Stimulated activated CD8-positive, alpha-beta memory T cell treated with anti-CD3 and anti-CD28 coated beads, Interleukin-4, amount 100 ng/mL, for 1 hour (primary cell): ENCODE measurements at places on chromosomes 16 and 17.

- no peak for DNase-seq
Measured at GRCh38 chr17:48002916-48003416, 32.1 kb downstream of the CDK5RAP3 start.

DNA sequence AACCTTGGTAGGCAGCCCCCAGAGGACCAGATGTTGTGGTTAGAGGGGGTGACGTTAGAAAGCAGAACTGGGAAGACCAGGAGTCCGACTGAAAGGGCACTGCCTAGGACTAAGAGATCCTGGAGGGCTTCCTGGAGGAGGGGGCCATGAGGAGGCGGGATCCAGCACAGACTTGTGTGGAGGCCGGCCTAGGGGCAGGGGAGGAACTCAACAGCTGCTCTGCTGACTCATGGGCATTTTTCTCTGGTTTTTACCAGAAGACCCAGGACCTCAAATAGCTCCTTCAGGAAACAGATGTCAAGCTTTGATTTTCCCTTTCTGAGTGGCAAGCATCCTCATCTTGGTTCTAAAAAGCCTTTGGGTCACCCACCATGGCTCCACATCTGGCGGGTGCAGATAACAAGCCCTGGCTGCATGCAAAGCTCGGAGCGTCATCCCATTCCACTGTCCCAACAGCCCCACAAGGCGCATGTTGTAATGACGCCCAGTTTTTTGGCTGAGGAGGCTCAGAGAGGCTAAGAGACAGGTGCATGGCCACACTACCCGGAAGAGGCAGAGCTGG is 29.0 kb downstream of the IL21R start:
- no peak for DNase-seq

- no peak for DNase-seq
Measured at GRCh38 chr17:83091257-83092141, 12.1 kb downstream of the METRNL start.

GRCh38 chr17:75031972-75032719 is 14.6 kb downstream of the ATP5PD start:
- DNase-seq: no peak

DNA sequence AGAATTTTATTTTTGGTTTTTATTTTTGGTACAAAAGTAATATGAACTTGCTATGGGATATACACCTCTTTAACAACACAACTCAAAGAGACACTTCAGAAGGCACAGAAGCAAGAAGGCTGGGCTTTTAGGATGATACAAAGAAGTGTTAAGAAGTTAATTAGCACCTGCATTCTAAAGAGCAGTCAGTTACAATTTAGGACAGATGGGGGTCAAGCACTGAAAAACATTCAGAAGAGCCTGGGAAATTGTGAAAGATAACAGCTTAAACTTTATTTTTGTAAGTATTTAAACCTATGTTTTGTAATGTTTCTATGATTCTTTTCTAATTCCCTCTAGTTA is 163.5 kb downstream of the CDH8 start:
- no peak for DNase-seq

DNA sequence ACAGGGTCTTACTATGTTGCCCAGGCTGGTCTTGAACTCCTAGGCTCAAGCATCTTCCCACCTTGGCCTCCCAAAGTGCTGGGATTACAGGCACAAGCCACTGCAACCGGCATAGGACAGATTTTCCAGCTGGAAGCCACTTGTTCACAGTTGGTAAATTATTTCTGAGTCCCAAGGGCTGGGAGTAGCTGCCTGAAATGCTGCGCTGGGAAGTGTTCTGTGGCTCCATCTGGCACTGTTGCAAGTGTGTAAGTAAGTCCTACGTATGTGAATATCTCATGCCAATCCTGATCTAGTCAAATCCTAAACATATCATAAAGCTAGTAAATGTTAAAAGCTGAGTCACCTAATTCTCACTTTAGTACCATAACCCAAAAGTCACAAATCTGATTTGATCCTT is 48.1 kb downstream of the YWHAE start:
- DNase-seq: no peak
